ENCODE measurements at places on chromosomes 3 and 15.
A peak's percentile ranks its signal among the peaks of the same experiment; 100 is the strongest.

DNA sequence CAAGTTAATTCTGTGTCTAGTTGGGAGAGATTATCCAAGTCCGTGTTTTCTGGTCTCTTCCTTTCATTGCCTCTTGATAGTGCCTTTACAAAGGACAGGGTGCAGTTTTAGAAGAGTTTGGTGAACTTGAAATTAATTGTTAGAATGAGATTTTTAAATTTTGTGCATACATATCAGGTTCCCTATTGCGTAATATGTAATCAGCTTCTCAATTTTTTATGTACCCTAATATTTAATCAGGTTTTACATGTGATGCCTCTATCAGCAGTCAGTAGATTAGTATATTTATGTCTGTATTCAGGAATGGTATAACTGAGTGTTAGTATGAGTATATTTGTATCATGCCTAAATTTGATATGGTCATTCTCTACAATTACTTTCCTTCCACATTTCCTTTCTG lies 4.9 kb downstream of the SEC62 start:
- no peak for DNase-seq

GRCh38 chr3:197201791-197202452 lies 96.5 kb downstream of the DLG1 start:
- no peak for DNase-seq

GRCh38 chr3:17491601-17492000 lies 250.8 kb downstream of the TBC1D5 start:
- DNase-seq: no peak

DNA sequence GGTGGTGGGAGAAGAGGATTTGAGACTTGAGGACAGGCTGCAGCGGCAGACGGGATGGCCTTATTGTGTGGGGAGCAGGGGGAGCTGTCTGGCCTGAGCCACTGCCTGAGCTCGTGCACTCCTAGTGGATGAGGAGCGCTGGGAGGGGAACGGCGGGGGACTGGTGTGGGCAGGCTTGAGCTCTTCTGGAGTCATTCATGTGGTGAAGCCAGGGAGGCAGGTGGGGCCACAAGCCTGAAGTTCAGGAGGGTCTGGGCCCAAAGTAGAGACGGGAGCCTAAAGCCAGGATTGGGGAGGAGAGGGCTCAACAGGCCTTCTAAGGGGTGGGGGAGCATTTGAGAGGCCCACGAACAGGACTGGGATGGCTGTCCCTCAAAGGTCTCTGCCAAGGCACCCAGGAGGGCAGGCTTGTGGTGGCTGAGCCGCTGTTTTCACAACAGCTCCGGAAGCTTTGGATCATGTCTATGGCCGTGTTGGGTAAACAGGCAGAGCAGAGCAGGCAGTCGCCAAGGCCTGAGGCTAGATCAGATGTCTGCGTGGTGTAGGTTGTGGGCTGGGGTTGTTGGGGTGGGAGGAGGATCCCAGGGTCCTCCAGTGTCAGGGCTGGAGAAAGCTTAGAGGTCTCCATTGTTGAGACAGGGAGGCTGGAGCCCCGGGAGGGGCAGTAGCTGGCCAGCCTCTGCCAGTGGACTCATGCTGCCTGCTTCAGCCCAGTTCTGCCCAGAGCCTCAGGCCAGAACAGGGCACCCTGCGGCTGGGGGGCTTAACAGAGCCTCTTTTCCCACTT lies 8.2 kb downstream of the PRKCD start:
- DNase-seq: no peak

DNA sequence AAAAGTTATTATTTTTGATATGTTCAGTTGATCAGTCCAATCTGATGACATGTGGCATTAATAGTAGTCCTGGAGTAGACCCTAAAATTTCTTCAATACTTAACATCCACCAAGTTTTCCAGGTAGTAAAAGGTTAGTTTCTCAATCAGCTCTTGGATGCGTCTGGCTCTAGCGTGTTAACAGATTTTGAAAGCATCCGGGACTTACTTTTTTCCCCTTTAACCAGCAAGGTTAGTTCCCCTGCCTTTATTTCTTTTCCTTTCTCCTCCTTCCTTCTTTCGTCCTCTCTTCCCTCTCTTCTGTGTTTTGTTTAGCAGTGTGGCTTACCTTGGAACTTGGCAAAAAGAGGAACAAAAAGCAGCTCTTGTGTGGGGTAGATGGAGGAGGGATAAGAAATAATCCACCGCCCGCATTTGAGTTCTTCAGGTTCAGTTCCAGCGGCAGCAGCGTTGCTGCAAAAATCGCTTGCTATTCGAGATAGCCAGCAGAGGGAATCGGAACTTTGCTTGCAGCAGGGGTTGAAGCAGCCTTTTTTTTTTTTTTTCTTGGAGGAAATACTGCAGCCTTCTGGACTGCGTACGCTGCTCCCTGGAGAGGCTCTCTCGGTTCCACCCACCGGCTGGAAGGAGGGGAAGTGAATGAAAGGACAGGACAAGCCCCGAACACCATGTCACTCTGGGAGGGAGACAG lies at the start of gene RBMS3:
TSS of gene RBMS3 (plus strand) at position 668 of the 690 bp plus-strand sequence.
- peak; percentile 87 for DNase-seq

DNA sequence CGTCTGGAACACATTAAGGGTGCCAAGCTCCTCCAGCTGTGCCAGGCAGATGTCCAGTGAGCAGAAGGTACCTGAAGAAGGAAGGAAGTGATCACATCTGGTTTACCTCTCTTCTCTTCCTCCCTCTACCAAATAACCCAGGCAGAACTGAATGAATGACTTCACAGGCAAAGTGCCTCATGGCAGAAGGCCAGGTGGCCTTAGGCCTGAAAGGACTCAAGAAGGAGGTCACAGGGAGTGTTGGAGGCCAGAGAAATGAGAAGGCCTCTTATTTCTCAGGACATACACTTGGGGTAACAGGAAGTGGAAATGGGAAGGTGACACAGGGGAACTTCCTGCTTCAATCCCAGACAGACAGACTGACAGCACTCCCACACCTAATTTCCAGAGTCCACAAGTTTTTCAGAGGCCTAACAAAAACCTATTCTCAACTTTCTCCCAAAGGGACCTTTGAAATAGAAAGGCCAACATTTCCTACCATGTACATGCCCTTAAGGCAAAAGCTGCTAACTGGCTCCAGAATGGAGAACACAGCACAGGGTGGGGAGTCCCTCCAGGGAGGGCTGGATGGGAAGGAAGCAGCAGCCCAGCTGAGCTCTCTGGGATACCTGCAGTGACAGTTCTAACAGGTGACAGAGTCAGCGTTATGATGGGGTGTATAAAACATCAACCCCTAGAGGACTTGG lies 17.6 kb upstream of the SIN3A start:
- peak; percentile 30 for DNase-seq

- no peak for DNase-seq
These were observed 192.4 kb upstream of the IGF1R start for GRCh38 chr15:98455904-98456303.

DNA sequence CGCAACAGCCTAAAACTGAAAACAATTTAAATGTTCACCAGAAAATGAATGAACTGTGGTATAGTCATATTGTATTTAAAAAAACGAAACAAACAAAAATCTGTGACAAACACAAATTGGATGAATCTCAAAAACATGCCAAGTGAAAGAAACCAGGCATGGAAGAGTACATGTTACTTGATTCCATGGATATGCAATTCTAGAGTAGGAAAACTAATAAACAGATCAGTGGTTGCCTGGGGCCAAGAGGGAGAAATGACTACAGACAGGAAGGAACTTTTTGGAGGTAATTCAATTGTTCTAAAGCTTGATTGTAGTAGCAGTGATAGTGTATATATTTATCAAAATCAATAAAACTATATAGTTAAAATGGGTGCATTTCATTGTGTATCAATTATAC lies 16.8 kb downstream of the UBE3A start:
- DNase-seq: no peak

GRCh38 chr3:99845331-99845730 lies 27.7 kb downstream of the CMSS1 start:
- no peak for DNase-seq

DNA sequence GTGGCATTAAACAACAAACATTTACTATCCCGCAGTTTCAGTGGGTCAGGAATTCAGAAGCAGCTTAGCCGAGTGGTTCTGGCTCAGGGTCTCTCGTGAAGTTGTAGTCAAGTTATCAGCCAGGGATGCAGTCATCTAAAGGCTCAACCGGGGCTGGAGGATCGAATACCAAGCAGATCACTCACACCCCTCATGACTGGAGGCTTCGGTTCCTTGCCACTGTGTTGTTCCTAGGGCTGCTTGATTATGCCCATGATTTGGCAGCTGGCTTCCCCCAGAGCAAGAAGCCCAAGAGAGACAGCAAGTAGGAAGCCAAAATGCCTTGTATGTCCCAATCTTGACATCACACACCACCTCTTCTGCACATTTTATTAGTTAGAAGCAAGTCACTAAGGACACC lies 33.9 kb upstream of the CDCP1 start:
- DNase-seq: no peak

GRCh38 chr3:126956866-126957650 lies 25.9 kb upstream of the PLXNA1 start:
- no peak for DNase-seq

GRCh38 chr3:159831466-159831865 lies 157.2 kb upstream of the IL12A start:
- no peak for DNase-seq

DNA sequence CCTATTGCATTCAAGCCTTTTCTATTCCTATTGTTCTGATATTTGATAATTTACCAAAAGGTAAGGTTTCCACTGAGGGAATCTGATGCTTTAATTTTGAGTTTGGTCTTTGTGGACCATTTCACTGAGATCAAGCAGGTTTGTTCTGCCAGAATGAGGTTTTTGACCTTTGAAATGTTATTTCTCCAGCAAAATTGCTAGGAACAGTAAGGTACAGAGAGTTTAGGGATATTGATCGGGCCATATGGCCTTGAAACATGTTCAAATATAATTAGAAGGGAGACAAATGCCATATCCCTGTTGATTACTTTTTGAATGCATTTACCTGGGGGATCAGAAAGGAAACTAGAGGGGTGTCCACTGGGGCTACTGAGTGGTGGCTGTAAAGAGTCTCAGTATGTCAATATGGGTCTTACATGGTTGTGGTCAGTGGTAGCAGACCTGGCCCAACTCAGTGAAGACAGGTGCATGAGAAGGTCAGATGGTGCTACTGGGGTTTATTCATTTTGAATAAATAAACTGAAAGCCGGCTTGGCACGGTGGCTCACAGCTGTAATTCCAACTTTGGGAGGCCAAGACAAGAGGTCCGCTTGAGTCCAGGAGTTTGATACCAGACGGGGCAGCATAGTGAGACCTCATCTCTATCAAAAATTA lies 100.2 kb downstream of the SV2B start:
- DNase-seq: no peak

DNA sequence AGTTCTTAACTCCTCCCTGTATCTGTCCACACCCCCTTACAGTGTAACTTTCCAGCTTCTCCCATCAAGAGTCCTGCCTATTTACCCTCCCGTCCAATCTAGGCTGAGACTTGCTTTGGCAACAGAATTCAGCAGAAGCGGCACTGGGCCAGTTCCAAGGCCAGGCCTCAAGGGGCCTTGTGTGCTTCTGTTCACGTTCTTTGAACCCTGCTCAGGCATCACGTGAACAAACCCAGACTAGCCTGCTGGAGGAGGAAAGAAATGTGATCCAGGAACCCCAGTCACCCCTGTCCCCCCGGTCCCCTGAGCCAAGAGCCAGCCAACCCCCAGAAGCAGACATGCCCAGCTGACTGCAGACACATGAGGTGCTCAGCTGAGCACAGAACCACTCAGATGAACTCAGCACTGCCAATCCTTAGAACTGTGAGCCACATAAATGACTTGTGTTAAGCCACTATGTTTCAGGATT lies 76.1 kb upstream of the DCLK3 start:
- DNase-seq: no peak

GRCh38 chr3:55683666-55684270 lies 196.7 kb upstream of the WNT5A start:
- DNase-seq: no peak

DNA sequence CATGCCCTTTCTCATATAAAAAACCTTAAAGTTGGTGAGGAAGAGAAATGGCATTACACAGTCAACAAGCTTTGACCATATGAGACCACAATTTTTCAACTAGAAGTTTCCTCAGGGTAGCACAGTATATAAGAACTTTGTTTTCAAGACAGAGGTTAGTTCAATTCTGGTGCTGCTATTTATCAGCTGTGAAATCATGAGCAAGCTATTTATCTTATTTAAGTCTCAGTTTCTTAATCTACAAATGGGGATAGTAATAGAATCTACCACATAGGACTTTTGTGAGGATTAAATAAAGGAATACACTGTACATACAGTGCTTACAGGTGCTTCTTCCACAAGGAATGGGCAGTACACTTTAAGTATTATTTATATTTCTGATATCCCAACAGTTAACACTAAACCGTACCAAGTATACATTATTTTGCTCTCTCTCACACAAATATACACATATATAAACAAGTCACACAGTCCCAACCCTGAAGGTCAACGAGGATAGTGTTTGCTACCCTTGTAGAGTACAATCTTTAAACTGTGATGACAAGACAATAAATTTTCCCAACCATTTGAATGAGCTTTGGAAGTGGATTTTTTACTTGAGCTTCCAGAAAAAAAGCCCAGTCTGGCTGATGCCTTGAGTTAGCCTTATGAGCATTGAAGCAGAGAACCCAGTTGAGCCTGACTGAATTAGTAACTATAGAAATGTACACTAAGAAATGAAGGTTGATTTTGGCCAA lies 178.8 kb downstream of the TNIK start:
- DNase-seq: no peak

Data from kidney capillary endothelial cell (primary cell).